Stimulated activated CD8-positive, alpha-beta memory T cell treated with anti-CD3 and anti-CD28 coated beads, Interleukin-7, amount 100 ng/mL, for 24 hours (primary cell): ENCODE measurements at places on chromosomes 2 and 18.

GRCh38 chr2:149536649-149537048, 50.9 kb downstream of the MMADHC start:
- no peak for DNase-seq

DNA sequence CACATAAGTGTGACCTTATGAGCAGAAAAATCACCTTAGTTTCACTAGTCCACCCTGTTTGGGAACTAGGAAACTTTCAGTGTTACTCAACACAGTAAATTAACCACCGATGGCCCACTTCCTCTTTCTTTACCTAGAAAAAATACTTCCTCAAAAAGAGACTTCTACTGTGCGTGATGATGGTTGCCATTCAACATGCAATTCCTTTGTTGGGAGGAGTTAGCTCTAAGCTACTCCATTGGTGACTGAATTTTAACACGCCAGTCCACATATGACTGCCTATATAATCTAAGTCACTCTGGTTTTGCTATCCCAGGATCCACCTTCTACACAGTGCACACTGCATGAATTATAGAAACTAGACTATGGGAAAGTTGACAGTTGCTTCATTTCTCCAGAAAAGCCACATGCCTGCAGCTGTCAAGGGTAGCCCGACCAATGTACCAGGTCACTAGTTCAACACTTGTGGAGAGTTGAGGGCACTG, 47.8 kb upstream of the REG3G start:
- no peak for DNase-seq

GRCh38 chr2:212494418-212495020, 44.1 kb downstream of the ERBB4 start:
- no peak for DNase-seq

DNA sequence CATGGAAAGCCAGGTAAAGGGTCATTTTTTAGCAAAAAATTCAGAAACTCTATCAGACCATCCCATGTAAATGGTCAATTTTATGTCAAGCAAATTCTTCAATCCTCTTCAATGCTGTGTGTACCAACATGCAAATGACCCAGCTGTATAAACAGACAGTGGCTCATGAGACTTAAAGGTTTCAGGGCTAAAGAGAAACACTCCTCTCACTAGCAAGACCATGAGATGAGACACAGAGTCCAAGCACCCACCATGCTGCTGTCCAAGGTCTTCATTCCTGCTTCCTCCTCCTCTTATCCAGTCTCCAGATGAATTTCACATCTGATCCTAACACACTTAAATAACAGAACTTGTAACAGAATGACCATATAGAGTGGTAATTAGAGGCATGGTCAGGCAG, 30.8 kb upstream of the ONECUT2 start:
- DNase-seq, result no peak

DNA sequence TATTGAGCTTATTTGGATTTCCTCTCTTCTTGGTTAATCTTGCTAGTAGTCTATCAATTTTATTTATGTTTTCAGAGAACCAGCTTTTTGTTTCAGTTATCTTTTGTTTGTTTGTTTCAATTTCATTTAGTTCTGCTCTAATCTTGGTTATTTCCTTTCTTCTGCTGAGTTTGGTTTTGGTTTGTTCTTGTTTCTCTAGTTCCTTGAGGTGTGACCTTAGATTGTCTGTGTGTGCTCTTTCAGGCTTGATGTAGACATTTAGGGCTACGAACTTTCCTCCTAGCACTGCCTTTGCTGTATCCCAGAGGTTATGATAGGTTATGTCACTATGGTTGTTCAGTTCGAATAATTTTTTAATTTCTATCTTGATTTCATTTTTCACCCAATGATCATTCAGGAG, 141.6 kb downstream of the ZNF236 start:
- DNase-seq, result no peak

DNA sequence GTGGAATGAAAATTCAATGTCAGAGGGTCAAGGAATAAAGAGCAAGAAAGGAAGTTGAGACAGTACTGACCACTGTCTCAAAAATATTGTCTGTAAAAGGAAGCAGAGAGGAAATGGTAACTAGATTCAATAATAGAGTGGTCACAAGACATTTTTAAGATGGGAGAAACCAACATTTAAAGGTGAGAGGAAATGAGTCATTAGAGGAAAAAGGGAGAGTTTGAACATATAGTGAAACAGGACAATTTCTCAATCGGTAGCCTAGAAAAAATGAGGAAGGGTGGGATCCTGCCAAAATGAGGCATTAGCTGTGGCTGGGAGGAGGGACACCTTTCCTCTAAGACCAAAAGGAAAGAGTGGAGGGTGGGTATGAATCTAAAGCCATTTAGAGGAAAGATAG, 288.5 kb downstream of the SP3 start:
- DNase-seq, result no peak

GRCh38 chr2:23286031-23286757, 98.8 kb upstream of the KLHL29 start:
- DNase-seq, result no peak

DNA sequence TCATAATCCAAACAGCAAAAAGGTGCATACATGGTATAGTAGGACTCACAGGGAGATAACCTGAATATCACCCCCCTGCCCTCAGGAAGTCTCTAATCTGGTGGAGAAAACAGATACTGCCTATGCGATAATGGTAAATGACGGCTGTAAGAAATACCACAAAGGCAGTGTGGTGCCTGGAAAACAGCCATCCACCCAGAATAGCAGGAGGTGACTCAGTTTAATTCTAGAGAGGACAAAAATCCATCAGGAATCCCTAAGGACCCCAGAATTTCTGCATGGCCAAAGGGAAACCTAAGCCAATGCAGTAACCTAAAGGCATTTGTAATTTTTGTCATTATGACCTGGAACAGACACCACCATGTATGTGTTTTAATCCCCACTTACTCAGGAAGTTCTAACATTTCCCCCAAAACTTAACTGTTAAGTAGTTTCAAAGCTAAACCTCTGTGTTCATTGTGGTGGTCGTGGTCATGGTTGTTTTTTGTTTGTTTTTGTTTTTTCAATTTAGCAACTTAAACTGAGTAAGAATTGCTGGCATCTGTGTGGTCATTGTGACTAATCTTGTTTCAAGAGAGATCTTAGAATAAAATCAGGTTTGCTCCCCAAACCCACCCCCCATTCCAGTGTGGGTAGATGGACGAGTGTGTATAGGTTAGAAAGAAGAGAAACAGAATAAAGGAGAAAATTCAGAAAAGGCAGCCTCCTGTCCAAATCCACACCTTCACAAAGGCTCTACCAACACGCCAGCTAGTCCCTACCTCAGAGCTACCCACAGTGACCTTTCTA, 121.5 kb upstream of the CDCA7 start:
- DNase-seq, result no peak

DNA sequence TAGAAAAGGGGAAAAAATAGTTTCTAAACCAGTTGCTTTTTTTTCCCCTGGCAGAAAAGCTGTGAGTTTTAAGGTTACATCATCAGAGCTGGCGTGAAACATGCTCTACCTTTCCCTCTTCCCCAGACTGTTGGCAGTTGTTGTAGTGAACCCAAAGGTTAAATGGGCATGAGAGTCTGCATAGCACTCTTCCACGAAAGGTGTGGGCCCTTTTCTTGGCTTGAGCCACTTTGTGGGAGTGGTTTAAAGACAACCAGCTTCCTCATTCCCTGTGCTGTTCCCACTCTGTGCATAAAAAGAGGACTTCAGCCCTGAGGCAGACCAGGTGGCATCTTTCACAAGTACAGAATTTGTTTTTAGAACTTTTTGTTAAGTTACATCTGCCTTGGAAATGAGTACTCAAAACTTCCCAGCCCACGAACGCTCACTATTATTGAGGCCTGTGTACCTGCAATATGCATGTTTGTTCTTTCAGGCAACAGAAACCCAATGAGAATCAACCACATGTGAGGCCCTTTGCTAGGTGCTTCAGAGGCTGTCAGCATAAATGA, 243.8 kb downstream of the BABAM2 start:
- DNase-seq, result no peak

- DNase-seq, result no peak
Measured at GRCh38 chr18:40485318-40485717, 1469.7 kb upstream of the PIK3C3 start.

DNA sequence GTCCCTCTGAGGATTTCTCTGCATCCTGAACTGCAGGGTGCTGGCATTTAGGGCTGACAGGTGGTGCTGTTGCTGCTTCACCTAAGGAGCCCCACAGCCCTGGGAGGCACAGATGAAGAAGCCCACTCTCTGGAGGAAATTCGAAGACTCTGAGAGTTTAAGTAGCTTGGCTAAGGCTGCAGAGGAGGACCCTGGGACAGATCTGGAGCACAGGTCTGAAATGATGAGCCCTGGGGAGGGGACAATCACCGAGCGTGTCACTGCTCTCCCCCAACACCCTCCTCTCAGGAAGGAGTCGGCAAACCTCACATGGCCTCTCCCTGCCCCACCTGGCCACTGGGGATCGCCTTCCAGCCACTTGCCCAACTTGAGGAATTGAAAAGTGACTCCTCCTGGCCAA, 18.6 kb downstream of the CYP27C1 start:
- DNase-seq, result no peak

- DNase-seq, result no peak
Measured at GRCh38 chr2:156852210-156852609, 405.3 kb upstream of the GALNT5 start.
